GM23338 (cell line): ENCODE measurements at places on chromosomes 1 and 21. TPM values are rescaled to one million over a fixed set of nuclear protein-coding genes. Genes with fewer than 3 reads are reported as not detected.

DNA sequence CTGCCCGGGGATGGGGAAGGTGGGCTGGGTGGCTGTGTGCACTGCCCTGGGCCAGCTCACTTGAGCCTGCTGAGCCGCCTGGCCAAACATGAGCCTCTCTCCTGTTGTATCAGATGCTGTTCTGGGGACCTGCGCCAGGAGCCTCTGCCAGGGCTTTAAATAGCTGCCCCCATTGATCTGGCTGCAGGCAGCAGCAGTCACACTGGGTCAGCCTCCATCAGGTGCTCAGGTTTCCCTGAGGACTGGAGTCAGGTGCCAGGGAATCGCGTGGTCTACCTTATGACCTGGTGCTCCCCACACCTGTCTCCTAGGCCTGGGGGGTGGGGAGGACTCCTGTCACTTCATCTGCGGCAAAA lies 700 bp upstream of the CCDC28B start:
- peaks cover 26% of the 10 kb centered on the region for H3K27me3 ChIP-seq
- peak overlapping the region; percentile 69 for H3K4me3 ChIP-seq
- DNase-seq: no peak
- peaks cover 30% of the 10 kb centered on the region for H3K4me1 ChIP-seq
- no peak overlapping the region for H3K27ac ChIP-seq

GRCh38 chr21:46029186-46029924 lies 47.8 kb downstream of the COL6A1 start:
- H3K36me3 ChIP-seq: no peaks in the 10 kb centered on the region
- no peaks in the 10 kb centered on the region for H3K4me1 ChIP-seq
- no peak overlapping the region for H3K27ac ChIP-seq
- H3K27me3 ChIP-seq: no peaks in the 10 kb centered on the region

- no peaks in the 10 kb centered on the region for H3K36me3 ChIP-seq
- no peaks in the 10 kb centered on the region for H3K4me1 ChIP-seq
- H3K27ac ChIP-seq: no peak overlapping the region
- DNase-seq: peak; percentile 82
Measured at GRCh38 chr1:236451796-236452373, 57.8 kb downstream of the EDARADD start.

TMEM79 gene
- total RNA-seq: 0.66 and 0.97 TPM in 2 replicates

FHAD1 gene
- 1.9 and 3.3 TPM in 2 replicates for total RNA-seq
